CD8-positive, alpha-beta memory T cell (primary cell): ENCODE measurements at places on chromosomes 12 and 14.
A peak's percentile ranks its signal among the peaks of the same experiment; 100 is the strongest.

DNA sequence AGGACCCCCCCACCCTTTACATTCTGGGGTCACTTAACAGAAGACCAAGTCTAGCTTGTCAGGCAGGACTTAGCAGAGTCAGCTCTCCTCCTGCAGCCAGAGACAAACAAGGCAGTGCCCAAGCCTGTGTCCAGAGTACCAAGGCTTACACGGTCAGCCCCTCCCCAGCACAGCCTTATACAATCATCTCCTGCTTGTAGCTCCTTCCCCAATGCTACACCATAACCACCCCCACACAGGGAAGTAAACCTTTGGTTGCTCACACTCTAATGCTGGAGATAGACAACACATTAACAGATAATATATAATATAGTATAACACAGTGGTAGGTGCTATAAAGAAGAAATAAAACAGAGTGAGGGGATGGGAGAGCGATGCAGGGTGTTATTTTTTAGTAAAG is 175.4 kb upstream of the PWP1 start:
- no peak for DNase-seq

DNA sequence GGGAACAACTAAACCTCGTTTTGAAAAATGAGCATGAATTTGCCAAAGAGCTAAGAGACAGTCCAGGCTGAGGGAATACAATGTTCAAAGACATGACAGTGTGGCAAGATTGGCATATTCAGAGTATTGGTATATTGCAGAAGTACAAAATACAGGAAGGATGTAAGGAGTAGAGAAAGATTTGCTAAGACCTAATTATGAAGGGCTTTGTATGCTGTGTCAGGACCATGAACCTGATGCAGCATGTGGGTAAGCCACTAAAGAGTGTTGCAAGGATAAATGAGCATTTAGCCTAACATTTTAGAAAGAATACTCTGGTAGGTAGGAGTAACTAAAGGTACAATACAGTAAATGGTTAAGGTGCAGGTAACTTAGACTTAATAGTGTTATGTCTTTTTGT is 65.1 kb downstream of the KTN1 start:
- no peak for DNase-seq

DNA sequence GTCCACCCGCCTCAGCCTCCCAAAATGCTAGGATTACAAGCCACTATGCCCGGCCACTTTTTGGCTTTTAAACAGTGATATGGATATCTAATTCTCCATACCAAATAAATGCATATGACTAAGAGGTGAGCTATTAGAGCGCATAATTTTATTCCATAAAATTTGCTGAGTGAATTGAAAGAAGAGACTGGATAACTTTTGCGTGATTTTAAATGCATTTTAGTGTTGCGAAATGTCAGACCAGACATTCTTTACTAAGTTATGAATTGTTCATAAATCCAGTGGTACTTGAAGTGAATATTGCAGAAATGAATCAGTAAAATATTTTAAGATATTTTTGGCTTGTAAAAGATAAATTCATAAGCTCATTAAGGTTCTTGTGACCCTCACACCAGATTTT is 50.9 kb upstream of the DIP2B start:
- DNase-seq, result no peak

DNA sequence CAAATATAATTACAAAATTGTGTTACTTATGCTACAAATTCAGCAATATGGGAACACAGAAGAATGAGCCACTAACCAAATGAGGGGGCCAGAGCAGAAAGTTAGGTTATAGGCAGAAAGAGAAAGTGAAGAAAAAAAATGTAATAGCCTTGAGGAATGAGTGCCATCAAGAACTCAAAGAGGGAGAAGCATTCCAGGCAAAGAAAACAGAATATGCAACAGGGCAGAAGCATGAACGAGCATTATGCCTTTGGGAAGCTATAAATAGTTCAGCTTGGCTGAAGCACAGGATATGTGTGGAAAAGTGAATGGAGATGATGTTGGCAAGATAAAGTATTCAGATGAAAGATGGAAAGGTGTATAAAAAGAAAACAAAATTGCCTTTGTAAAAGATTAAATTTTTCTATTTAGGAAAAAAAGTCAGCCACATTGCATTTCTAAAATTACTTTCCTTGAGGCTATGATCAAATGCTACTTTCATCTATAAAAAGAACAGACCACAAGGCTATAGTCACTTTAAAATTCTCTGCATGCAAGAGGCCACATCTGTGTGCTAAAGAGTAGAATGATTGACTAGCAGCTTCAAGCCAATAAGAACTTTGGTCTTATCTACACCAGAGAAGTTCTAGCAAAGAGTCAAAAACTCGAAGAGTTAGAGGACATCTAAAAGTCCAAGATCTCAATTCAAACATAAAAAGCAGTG is 193.6 kb upstream of the GARIN6 start:
- DNase-seq, result no peak

DNA sequence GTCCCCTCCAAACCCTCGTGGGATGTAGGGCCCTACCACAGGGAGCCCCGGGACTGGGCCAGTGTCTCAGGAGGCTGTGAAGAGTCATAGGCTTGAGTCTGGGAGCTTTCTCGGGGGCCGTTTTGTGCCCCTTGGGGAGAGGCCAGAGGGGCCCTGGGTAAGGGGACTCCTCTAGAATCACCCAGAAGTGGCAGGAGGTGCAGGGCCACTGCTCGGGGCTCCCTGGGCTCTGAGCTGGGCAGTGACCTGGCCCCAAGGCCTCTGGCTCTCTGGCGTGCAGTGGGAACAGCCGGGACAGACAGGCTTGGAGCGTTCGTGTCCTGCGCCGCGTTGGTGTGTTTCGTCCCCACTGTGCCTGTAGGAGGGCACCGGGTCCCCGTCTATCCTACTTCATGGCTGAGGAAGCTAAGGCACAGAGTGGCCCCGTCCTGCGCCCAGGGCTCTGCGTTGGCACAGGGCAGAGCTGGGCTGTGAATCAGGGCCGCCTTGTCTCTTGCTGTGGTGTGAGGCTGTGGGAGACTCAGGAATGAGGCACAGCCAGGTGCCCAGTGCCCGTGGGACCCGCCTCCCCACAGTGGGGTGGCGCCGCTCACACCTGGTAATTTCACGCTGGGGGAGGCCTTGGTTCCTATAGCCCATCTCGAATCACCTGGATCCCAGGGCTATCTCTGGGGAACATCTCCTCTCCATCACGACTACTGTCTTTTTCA is 23.8 kb upstream of the KIF26A start:
- DNase-seq, result peak; percentile 26
